ENCODE measurements at places on chromosomes 4 and X. TPM values are rescaled to one million over a fixed set of nuclear protein-coding genes. Genes with fewer than 3 reads are reported as not detected.

The SAGE1 gene
- total RNA-seq: not detected

The FAAH2 gene
- 7.4 TPM for total RNA-seq

The LSM6 gene
- total RNA-seq: 33.8 TPM

The GEMIN8 gene
- 10.2 TPM for total RNA-seq

- H3K36me3 ChIP-seq: peaks cover 30% of the 10 kb centered on the region
- DNase-seq: no peak
- no peak overlapping the region for H3K27ac ChIP-seq
- H3K4me1 ChIP-seq: no peaks in the 10 kb centered on the region
- no peaks in the 10 kb centered on the region for H3K27me3 ChIP-seq
Measured at GRCh38 chr4:15066140-15066539, 63.9 kb downstream of the CPEB2 start.

Measured in CD4-positive, alpha-beta T cell (primary cell).